Kidney epithelial cell (primary cell): ENCODE measurements at places on chromosomes 3 and 15.
A peak's percentile ranks its signal among the peaks of the same experiment; 100 is the strongest.

GRCh38 chr3:188631291-188632010 lies 477.5 kb downstream of the LPP start:
- DNase-seq: no peak

GRCh38 chr3:64642327-64643151 lies 45.3 kb downstream of the ADAMTS9 start:
- DNase-seq: no peak

DNA sequence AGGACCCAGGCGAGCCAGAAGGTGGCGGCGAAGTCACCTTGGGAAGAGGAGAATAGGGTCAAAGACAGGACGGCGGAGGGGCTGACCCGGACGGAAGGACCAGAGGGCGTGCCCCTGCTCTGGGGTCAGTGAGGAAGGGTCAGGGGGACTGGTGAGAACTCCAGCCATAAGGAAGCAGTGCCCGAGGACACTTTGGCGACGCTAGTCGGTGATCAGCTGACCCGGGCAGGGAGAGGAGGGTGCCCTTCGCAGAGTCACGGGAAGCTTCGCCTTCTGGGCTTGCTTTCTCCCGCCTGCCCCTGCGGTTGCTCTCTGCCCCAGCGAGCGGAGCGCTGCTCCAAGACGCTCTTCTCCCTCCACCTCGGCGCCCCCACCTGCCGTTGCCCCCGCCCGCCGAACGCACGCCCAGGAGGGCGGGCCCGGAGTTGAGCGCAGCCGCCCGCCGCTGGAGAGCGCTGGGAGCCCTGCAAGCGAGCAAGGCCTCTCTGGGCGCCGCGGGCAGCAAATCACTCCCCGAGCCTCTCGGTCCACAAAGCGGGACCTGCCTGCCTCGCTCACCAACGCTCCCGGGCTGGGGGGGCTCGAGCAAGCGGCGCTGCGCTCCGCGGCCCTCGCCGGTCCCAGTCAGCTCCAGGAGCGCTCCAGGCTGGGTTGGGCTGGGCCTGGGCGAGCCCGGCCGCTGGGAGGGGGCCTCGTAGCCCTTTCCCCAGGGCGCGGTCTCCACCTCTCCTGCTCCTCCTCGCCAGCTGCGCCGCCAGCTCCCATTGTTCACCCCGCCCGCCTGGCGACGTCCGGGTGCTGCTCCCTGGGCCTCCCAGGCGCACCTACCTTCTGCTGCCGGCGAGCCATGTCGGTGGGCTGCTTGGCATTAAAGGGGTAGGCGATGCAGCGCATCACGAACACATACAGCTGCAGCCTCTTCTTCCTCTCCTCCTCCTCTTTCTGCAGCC lies 1.2 kb downstream of the CADPS start:
- DNase-seq: no peak

DNA sequence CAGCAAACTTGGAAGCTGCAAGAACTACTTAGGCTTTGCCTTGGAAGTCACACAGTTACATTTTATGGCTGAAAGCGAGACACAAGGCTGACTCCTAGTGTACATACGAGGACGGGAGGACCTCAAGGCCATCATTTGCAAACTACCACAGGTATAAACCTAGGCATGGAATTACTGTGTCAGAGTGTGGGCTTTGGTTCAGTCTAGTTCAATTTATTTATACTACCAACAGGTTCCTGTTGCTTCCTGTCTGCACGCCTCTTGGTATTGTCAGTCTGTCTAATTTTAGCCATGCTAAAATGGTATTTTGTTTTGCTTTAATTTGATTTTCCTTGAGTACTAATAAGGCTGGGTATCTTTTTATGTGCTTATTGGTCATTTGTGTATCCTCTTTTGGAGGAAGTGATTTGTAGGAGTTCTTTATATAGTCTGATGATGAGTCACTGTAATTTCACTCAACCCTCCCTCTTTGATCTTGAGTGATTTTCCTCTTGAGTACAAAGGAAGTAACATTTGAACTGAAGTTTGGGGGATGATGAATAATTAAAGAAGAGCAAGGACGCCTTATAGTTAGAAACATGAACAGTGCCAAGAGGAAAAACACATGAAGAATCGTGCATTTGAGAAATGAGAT lies 8.2 kb downstream of the ANKRD34C start:
- DNase-seq: no peak

- no peak for DNase-seq
These were observed 2.9 kb downstream of the CBLB start for GRCh38 chr3:105865867-105866350.

GRCh38 chr3:50245831-50246516 lies 10.0 kb downstream of the GNAI2 start:
- DNase-seq: no peak

- DNase-seq: no peak
These were observed 16.4 kb downstream of the PXYLP1 start for GRCh38 chr3:141248064-141248463.

DNA sequence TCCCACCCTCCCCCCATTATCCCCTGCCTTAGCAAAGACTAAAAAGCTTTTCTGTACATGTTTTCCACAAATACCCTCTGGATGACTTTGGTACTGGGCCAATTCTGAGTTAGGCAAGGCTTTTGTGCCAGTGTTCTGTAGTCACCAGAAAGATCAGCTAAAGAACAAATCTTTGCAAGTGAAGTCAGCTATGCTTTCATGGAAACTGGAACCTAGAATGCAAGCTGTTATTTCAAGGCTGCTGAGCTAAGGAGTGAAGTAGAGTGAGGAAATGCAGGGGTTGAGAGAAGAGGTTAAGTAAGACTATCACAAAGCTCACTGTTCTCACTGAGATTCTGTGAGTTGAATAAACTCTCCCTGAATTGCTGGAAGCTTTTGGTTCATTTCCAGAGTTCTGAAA lies 107.8 kb upstream of the CNTN3 start:
- no peak for DNase-seq

DNA sequence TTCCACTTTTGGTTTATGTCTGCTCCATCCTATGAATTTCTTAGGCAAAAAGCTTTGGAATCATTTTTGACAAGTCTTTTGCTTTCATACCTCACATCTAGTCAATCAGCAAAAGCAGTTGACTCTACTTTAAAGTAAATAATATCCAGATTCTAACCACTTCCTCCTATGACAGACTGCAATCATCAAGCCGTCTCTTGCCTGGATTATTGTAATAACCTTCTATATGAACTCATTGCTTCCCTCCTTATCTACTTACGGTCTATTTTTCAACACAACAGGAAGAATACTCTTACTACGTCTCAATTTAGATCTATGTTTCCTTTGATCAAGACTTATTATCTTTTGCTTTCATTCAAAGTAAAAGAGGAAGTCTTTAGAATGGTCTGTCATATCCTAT lies 20.7 kb downstream of the CLDN1 start:
- no peak for DNase-seq

DNA sequence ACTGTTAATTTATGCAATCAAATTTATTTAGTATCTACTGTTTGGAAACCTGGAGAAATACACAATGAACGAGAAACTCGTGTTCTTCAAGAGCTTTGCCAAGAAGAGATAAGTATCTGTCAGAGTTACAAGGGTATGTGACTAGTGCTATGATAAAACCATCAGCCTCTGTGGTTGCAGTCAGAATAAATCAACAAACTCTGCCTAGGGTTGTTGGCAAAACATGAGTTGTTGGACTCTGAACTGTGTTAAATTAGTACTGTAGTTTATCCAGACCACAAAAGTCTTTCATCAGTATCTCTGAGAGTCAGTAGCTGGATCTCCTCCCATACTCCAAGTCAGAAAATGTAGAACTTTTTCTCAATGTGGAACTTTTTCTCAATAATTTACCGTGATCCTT lies 918.4 kb downstream of the NAALADL2 start:
- no peak for DNase-seq

GRCh38 chr3:132521901-132522300 lies 75.2 kb upstream of the ACKR4 start:
- DNase-seq: no peak

DNA sequence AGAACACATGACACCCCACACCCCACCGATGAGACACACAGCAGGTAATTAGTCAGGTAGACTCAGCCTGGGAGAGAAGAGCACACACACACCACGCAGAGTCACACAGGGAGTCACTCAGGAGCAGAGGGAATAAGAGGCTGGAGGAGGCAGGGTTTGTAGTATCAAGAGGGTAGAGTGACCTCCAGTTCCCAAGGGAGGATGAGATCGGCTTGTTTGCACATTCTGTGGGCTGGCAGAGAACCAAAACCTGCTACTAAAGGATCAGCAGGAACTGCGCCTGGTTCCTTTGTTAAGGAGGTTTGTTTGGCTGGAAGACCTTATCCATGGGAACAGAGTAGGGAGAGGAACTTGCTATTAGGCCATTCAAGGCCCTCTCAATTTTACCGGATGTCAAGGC lies 281.4 kb upstream of the SLCO3A1 start:
- no peak for DNase-seq

DNA sequence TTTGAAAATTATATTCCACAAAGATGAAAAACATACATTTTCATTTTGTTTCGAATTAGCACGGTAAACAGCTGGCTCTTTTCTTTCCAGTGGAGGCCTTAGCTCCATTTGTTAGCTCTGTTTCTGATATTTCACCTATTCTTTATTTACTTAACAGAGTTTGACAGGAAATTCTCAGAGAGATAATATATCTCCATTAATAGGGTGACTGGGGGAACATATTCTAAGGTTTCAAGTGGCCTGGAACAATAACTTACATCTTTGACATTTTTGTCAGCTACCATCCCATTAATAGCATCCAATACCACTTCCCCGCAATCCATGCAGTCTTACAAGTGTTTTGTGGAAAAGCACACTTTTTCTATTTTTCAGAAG lies 577.6 kb upstream of the MDFIC2 start:
- no peak for DNase-seq

DNA sequence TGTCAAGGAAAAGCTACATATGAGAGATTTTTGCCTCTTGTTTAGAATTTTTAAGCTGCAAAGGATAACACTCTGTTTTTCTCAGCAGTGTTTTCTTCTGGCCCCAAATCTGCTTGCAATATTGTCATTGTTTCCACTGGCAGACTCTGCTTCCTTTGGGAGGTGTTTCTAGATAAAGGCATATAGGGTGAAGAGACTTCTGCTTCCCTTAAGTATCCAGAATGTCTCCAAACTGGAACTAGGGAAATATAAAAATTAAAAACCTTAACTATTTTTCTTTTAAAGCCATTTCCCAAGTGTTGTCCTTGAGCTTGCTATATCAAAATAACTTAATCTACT lies 225.8 kb downstream of the CGGBP1 start:
- no peak for DNase-seq

DNA sequence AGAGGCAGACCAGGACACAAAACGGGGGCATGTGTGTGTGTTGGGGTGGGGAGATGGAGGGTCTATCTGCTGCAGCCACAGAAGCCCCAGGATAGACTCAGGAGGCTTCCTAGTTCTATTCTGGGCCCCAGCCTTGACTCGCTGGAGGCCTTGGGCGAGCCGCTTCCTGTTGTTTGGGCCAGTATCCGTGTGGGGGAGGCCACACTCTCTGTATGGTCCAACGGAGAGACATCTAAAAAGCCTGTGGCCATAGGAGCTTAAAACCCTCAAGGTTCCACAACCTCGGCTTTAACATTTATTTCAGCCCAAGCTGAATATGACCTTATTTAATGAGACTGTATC lies 32.8 kb downstream of the POC1A start:
- no peak for DNase-seq

- no peak for DNase-seq
These were observed 3.0 kb upstream of the PIAS1 start for GRCh38 chr15:68051109-68051508.

DNA sequence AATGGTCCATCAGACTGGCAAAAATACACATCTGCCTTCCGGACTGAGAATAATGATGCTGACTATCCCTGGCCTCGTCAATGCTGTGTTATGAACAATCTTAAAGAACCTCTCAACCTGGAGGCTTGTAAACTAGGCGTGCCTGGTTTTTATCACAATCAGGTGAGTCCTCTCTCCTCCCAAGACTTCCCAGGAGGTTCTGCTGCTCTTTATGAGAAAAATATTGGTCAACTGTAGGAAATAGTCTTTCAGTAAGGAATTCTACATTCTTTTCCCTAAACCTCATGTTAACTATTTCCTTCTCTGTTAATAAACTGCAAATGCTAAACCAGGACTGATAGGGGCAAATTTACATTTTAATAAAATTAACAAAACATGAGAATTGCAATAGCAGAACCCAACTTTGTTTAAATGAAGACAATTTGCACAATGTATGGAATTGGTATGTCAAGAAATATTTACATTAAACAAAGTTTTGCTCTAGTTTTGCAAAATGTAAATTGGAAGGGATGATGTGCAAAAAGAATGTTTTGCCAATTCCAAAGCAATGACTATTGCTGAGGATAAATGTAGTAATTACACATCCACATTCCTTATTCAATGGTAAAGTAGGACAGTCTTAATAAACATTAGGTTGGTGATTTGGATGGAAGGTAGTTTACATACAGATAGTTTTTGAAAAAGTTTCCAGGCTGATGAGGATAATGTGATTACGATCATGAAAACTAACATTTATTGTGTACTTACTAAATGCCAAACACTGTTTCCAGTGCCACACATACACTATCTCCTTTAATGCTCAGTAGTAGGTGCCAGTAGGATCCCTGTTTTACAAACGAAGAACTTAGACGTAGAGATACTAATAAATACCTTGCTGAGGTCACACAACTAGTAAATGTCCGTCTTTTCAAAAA lies 21.1 kb downstream of the UPK1B start:
- DNase-seq: no peak

- no peak for DNase-seq
These were observed 140.7 kb downstream of the VPS8 start for GRCh38 chr3:184952671-184953070.

- no peak for DNase-seq
These were observed 82.8 kb downstream of the BCHE start for GRCh38 chr3:165754219-165755007.

DNA sequence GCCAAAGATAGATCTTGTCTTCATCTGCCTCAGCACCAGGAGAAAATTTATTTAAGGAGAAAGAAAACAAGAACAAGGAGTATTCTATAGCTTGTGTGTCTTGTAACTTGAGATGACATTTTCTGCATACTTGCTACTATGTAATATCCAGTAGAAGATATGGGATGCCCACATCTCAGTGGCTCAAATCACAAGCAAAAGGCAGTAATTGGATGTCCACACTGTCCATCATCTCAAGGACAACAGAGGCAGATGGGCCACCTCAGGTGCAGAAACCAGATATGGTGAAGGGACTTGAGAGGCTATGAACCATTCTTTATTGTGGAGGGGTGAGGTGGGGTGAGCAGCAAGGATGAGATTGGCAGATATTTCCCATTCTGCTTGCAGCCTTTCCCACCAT lies 309.0 kb downstream of the GBE1 start:
- no peak for DNase-seq

DNA sequence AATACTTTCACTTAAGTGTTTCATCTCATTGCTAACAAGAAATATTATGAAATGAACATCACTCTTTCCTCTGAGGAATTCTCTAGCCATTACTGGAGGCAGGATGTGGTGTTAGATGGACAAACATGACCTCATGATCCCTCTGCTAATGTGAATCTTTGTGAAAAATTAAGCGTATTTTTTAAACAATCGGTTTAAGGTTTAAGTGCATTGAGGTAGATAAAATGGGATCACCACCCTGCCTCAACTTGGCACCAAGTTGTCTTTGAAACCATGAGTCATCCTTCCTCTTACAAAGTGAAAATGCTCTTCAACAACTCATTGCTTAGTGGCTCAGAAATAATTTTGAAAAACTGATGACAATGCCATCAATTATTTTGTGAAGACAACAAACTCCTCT lies 76.0 kb upstream of the DCBLD2 start:
- peak; percentile 97 for DNase-seq
